ENCODE measurements at places on chromosomes 1 and 21.

- no peak for DNase-seq
Measured at GRCh38 chr21:42637267-42638041, 16.0 kb upstream of the PDE9A start.

DNA sequence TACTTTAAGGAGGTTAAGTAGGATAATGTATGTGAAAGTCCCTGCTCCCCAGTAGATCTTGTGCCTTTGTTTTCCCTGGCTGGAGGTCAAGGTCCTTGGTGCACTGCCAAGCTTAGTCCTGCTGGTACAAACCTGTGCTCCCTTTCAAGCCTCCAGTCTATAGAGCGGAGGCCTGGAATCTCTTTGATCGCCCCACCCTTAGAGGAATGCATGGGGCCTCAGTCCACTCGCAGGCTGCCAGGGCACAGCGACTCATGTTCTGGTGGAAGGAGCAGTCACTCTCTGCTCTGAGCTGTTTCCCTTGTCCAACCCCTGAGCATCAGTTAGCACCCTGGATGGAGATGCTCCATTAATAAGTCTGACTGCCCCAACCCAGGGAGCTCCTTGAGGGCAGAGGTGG lies 121.8 kb downstream of the HMGB4 start:
- no peak for DNase-seq

GRCh38 chr1:21951226-21951870 lies 14.2 kb upstream of the HSPG2 start:
- no peak for DNase-seq

- DNase-seq = no peak
Measured at GRCh38 chr1:32465578-32465933, 684 bp downstream of the ZBTB8B start.

DNA sequence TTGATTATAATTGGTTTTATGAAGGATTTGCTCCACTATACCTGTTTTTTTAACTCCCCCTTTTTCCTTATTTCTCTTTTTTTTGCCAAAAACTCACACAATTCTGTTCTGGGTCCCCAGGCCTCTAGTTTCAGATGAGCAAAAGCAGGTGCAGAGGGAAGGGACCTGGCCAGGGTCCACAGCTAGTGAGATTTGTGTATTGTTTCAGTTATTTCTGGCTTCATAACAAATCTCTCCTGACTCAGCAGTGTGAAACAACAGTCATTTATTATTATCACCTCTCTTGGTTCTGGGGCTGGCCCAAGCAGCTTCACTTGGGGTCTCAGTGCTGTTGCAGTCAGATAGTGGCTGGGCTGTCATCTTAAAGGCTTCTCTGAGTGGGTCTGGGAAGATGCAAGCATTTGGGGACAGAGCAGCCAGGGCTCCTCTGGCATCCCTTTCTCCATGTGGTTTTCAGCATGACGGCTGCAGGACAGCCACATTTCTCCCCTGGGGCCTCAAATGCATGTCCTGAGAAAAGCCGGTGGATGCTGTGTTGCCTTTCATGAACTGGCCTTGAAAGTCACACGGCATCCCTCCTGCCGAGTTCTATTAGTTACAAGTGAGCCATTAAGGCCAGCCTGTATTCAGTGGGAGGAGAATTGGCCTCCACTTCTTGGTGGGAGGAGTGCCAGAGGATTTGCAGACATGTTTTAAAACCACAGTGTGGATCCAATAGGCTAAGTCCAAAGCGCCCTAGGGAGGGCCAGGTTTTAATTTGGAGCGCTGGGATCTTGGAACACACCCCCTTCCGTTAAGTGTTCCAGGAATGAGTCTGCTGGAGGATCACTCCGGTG lies 137.1 kb downstream of the CAMTA1 start:
- no peak for DNase-seq

GRCh38 chr1:163747855-163748254 lies 426.1 kb downstream of the NUF2 start:
- no peak for DNase-seq

- no peak for DNase-seq
Measured at GRCh38 chr1:18637962-18638834, 7.6 kb downstream of the PAX7 start.

- DNase-seq = no peak
Measured at GRCh38 chr1:196152086-196152485, 456.2 kb downstream of the KCNT2 start.

DNA sequence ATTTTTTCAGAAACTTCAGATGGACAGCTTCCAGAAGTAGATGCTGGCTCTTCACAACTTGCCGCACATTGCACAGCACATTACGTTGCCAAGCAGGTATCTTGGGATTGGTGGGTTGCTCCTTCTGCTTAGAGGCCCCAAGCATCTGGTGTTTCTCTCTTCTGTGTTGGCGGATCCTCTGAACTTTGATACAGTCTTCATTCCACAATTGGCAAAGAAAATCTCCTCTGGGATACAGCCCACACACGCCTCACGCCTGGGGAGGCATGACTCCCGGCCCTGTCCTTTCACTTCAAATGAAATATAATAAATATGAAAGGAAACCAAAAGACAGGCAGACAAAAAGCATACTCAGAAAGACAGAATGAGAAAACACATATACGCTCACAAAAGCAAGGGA lies 72.3 kb upstream of the PPP2R5A start:
- no peak for DNase-seq

- DNase-seq = no peak
Measured at GRCh38 chr1:109357616-109358015, 40.1 kb downstream of the SORT1 start.

DNA sequence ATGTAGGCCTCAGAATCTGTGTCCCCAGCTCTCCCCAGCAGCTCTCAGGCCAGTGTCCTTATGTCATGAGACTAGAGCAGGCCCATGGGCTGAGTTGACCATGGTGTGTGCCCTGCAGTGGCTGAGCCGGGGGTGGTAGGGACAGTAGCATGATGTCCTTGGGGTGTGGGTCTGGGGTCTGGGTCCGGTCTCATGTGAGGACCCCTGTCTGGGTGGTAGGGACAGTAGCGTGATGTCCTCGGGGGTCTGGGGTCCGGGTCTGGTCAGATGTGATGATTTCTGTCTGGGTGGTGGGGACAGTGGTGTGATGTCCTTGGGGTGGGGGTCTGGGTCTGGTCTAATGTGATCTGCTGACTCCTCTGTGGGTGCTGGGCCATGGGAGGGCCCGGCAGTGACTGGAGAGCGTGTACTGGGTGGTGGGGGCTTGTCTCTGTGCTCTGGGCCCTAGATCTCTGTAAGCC lies 64.5 kb downstream of the OBSCN start:
- DNase-seq = no peak

DNA sequence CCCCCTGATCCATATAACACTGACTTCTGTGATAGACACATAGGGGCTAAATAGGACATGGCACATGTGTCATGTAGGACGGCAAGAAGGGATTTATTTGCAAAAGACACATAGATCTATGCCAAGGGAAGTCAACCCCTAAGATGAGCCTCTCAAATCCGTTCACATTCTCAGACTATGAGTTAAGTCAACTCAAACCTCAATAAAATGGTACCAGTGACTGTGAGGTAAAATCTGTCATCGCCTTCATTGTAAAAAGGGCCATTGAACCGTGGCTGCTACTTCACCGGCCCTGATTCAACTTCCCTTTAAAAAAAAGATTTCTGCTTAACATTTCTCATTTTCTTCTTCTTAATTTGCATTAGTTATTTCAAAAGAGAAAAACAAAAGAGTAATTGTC lies 144.0 kb downstream of the ZNF281 start:
- DNase-seq = no peak

DNA sequence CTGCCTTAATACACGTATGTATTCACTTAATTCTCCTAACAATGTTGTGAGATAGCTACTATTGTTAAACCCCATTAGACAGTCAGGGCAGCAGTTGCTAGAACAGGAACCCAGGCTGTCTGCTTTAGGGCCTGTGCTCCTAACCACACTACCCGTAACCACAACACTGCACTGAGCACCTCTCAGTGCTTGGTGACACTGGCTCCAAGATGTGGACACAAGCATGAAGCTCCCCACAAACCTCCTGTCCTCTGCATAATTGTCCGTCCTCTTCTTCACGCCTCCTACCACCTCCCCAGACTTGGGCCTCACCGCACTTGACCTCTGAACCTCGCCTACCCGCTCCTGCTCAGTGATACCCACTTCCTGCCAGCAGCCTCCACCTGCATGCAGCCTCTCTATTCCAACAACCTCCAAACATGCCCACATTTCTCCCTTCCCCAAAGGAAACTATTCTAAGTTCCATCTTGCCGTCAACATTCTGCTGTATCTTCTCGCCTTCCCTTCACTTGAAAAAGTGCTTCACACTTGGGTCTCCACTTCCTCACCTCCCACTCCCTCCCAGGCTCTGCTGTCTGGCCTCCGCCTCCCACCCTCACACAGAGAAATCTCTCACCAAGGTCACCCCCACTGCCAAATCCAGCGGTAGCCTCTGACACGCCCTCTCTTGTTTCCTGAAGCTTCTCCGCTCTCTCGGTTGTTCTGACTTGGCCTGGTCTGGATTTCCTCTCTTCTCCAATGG lies 14.6 kb upstream of the AHDC1 start:
- DNase-seq = no peak

DNA sequence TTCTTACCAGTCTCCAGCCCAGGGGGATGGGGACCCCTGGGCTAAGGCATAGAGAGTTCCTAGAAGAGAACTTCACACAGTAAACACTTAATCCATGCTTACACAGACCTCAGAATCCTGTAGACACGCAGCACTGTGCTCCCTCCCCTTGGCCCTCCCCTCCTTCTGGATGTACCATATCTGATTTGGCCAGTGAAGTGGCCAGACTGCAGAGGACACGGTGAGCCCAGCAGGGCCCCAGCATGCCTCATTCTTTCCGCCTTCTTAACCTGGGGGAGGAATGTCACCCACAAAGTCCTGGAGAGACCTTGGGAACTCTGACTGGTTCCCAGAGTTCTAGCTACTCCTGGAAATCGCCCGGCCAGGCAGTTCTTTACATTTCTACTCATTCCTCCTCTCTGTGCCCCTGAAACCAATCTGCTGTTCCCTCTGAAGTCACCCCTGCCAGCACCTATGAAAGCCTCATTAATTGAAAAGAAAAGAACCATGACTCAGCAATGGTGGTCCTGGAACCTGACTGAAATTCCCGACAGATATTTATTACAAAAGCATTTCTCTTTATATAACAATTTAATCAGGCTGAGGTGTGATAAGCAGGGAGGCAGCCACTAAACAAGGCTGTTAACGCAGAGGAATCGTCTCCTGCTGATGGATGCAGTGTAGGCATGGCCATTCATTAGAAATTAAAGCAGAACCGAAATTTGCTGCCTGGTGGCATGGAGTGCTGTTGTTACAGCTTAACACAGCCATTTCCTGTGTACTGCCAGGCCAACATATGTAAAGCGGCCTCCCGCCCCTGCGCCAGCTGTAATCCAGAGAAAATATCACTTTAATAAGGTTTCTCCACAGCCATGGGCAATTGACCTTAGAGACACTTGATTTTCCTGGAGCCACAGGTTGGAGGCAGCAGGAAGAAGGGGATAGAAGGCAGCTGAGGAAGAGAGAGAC lies 74.6 kb upstream of the KCND3 start:
- no peak for DNase-seq

- DNase-seq = no peak
Measured at GRCh38 chr1:226549937-226550671, 1.5 kb downstream of the STUM start.

DNA sequence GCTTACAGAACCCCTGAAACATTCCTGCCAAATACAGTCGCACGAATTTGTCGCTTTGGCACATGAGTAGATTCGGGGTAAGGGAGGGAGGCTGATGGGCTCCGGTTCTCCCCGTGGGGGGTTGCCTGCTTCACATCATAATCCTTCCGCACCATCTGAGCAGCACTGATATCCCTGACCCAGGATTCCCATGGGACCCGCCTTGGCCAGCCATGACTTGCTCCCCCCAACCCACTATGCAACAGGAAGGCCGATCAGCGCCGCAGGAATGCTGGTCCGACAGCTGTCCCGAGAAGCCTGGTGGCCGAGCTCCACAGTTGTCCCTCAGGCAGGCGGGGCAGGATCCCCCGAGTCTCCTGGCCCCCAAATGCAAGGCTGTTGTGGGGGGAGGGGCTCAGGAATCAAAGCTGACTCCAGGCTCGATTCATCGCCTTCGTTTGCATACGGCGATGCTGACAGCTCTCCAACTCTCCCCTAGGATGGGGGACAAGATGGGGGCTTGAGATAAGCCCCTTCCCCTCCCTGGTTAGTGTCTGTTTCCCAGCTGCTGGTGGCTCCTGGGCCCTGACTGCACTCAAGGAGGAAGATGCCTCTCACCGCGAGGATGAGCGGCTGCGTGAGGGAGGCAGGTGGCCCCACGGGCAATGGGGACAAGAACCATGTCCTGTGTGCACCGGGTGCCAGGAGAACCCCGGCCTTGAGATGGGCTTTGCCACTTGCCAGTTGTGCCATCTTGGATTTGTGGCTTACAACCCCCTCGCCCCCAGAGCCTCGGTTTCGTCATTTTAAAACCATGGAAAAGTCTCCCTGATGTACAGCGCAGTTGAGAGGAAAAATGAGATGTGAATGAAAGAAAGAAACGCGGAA lies 9.3 kb downstream of the DRAXIN start:
- DNase-seq = no peak

DNA sequence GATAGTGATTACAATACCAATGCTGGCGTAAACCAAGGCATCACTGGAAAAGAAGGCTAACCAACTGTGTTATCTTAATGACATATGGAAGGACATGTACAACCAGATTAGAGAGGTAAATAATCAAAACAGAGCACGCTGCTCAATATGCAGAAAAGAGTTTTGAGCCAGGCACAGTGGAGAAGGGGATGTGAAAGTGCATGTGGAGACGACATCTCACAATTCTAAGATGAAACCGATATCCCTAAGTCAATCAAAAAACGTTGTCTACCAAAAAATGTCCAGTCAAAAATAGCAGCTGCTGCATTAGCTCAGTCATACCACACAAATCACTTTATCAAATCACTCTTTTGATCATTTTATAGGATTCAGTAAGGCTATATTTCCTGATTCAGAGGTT lies 116.3 kb upstream of the OLIG2 start:
- DNase-seq = no peak

GRCh38 chr1:76162254-76162653 lies 87.7 kb downstream of the ST6GALNAC3 start:
- DNase-seq = no peak

DNA sequence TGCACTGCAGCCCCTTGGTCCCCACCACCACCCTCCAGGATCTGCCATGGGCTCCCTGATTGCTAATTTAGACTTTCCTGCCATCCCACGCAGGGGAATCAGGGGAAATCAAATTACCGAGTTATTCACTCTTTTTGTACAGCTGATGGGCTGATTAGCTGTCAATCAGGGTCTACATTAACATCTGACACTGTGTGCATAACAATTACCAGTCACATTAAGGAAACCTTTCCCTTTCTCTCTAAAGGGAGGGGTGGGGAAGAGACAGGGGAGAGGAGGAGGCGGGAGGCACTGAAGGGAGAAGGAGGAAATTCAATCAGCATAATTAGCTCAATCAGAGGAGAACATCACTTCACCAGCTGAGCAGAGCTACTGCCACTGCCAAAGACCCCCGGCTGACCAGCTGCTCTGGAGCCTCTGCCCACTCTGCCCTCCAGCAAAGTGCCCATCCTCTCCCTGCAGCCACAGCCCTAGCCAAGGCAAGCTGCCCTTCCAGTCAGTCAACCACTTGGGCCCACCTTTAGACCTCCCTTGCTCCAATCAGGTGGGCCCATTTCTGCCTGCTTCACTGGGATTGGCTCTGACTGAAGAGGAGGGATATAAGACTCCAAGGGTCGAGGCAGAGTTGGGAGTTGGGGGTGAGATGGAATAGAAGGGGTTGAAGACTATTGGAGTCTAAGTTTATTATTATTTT lies 199.3 kb upstream of the ZC3H12A start:
- DNase-seq = no peak
